ENCODE measurements at places on chromosomes 16 and 17.

DNA sequence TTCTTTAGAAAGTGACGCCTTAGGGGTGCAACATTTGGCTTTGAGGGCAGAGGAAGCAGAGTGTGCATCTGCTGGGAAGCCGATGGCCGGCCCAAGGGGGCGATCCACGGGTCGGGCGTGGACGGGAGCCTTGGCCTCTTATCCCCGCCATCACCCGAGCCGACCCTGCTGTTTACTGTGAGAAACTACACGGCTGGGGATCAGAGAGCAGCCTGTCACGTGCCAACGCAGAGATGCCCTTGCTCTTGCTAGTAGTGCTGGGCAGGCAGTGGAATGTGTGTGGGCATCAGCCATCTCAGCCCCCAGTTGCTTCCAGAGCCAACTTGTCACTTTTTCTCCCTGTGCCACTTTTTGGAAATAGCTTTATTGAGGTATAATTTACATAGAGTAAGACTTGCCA, 26.7 kb upstream of the ITGB4 start:
- no peak for DNase-seq

DNA sequence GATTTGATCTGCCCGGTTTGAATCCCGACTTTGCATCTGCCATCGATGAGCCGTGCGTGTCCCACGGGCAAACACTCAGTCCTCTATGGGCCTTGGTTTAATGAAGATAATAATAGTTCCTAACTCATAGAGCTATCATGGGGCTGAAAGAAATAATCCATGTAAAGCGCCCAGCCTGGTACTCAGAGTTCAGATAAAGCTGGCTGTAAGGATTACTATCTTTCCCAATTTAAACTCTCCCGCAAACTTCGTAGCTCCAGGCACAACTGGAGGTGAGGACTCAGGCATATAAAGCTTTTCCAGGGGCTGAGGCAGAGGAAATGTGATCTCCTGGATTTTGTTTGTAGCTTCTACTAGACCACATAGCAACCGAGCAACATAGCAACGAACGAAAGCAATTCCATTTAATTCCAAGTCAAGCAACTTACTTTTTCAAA, 16.3 kb downstream of the ALOX15 start:
- DNase-seq, result no peak

DNA sequence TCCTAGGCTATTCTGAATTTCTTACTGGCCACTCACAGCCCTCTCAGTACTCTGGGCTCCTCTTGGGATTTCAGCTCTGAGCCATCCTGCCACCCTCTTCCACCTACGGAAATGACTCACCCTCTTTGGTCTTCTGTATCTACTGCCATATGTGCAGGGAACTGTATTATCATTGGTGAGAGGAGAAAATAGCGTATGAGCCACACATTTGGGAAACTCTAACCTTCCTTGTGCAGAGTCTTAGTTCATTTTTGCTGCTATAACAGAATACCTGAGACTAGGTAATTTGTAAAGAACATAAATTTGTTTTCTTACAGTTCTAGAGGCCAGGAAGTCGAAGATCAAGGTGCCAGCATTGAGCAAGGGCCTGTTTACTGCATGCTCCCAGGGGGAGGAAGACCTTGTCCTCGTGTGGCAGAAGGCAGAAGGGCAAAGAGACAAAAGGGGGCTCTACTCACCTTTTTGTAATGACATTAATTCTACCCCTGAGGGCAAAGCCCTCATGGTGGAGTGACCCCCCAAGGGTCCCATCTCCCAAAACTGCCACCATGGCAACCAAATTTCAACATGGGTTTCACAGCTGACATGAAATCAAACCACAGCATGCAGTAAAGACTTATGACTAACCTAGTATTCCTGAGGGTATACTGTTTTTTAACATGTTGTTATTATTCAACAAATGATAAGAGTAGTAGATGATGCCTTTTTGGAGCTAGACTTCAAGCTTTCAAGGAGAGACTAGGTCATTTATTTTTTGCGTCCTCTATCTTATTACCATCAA, 191.8 kb downstream of the PRKCA start:
- no peak for DNase-seq

- no peak for DNase-seq
Observed at GRCh38 chr17:37503148-37503547, 13.5 kb downstream of the DUSP14 start.

DNA sequence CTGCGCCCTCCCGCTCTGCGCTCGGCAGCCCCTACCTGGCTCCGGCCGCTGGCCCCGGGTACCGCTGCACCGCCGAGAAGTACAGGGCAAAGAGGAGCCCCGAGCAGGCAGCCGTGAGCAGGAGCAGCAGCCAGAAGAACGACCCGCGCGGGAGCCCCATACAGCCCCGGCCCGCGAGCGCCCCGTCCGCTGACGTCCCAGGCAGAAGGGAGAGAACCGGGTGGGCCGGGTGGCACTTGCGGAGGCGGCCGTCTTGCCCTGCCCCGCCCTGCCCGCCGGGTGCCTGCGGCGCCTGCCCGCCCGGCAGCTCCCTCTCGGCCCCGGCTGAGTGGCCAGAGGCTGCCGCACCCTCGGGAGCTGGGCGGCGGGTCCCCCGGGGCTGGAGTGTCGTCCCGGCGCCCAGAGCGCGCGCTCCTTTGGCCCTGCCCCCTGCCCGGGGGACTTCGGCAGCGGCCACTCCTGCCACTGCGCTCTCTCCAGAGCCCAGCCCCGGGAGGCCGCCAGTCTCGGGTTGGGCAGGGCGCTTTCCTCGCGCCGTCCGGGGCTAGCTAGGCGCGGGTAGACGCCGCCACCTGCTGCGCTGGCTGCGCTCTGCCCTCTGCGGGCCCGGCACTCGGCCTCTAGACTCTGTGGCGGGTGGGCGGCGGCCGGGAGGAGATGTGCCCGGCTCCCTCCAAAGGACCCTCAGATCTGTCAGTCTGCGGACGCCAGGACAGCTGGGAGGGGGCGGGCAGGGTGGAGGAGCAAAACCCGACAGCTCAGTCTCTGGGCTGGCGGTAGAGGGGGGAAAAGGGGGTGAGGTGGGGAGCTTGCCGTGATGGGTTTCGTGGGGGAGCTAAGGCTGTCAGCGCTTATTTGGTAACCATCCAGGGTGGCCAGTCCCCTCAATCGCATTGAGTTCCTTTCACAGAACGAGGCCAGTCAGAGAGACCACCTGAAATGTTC, at the start of gene ST6GALNAC2:
Gene ST6GALNAC2, minus strand, starts transcription at position 212 of the 945 bp plus-strand sequence. Its CDS starts 52 bp downstream, at position 160.
- DNase-seq, result peak; percentile 16

DNA sequence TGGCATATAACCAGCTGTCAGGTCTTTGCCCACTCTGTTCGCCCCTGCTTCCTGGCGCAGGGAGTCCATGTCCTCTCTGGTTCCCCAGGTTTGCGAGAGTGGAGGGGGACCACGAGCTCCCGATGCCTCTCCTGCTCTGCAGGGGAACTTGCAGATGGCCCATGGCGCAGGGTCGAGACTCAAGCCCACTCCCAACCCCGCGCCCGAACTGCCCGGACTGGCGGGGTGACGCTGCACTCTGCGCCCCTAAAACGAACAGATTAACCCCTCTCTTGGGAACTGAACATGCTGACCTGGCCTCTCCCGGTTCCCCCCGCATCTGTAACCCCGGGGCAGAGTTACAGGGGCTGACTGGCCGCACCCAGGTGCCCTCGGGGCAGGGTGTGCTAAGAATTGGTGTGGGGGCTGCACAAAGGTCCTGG, 681 bp upstream of the PLA2G15 start:
- no peak for DNase-seq

DNA sequence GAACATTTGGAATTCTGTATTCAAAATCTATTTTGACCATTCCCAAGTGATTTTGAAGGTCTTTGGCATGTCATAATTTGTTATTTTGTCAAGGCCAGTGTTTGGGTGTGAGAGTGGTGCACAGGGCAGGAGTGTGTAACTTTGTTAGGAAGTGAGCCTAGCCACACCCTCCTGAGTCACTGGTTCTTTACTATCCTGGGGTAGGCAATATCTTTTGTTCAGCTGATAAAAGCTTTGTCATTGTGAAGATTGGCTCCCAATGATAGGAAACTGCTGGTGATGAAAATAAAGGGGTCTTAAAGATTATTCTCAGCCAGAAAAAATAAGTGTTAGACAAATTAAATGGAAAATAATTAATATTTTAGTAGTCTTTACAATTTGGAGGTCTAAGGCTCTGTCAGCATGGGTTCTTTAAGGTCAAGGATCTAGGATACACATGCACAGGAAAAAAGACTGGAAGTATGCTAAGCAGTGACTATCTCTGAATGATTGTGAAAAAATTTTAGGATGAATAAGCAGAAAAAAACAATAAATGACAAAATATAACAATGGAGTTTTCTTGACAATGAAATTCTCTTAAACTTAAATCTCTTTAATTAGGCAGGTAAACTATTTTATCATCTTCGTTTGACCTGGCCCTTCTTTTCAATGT, 5.1 kb downstream of the UBN1 start:
- DNase-seq, result no peak

- no peak for DNase-seq
Observed at GRCh38 chr16:48155926-48156789, at the start of gene ABCC12. ABCC12 (minus strand) TSS chr16:48155993; CDS start chr16:48146424, 9,569 bp downstream.

DNA sequence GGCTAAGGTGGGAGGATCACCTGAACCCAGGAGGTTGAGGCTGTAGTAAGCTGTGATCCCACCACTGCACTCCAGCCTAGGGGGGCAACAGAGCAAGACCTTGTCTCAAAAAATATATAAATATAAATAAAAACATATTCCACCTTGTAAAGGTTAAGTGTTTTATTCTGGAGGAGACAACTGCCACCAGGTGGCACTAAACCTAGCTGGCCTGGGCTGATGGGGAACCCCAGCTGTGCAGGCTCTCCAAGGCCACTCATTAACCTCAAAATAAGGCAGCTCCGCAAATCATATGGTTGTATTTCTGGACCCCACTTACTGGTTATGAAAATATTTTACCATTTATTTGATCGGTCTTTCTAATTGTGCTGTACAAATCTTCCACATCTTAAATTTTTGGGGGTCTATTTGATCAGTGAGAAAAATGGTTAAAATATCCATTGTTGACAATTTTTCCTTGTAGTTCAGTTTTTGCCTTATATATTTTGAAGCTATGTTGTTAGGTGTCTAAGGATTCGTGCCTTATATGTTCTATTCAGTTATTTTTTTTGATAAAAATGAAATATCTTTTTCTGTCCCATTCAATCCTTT, 8.5 kb upstream of the ICAM2 start:
- peak; percentile 54 for DNase-seq

- no peak for DNase-seq
Observed at GRCh38 chr17:64378890-64379354, 11.7 kb downstream of the PECAM1 start.

DNA sequence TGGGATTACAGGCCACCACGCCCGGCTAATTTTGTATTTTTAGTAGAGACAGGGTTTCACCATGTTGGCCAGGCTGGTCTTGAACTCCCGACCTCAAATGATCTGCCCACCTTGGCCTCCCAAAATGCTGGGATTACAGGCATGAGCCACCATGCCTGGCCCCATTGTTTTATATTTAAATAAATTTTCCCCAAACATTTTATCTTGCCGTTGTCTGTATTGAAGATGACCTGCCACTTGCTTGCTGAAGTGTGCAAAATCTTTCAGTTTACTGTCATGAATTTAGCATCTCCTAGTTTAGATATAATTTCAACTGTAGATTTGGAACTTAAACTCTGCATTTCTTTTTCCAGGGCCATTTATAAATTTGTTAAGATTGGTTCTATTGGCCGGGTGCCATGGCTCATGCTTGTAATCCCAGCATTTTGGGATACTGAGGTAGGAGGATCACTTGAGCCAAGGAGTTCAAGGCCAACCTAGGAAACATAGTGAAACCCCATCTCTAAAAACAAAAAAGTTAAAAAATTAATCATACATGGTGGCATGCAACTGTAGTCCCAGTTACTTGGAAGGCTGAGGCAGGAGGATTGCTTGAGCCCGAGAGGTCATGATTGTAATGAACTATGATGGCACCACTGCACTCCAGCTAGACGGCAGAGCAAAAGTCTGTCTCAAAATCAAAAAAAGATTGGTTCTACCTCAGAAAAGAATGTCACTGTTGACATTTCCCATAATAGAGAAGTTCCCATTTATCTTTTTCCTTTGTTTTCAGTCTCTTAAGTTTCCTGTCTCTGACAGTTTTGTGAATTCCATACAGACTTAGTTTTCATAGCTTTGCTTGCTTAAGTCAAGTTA, 84.4 kb downstream of the VMP1 start:
- no peak for DNase-seq

DNA sequence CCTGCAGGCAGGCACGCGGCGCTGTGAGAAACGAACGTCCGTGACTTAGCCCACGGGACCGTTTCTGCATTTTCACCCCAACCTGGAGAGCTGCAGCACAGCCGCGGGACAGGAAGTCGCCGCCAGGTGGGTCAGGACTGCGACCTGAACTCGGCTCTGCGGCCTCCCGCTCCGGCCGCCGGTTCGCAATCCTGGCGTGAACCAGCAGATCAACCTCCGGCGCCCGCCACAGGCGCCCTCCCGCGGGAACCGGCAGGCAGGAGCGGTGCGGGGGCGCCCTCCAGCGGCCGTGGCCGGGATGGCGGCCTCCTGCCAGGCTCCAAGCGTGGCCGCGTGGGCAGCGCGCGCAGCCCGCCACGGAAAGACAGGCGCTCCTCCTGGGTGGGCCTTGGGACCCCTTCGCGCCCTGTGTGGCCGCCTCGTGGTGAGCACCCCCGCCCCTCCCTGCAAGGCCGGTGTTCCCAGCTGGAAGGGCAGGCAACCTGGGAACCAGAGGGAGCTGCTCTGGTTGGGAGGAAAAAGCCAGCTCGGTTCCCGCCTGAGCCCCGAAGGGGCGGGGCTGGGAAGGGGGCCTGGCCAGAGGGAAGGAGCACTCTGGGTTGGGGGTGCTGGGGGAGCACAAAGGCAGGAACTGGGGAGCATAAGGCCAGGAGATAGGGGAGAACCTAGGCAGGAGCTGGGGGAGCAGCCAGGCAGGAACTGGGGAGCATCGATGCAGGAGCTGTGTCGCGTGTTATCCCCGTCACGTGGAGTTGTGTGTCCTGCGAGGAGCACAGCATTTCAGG, 28.2 kb downstream of the ACTG1 start:
- peak; percentile 90 for DNase-seq

DNA sequence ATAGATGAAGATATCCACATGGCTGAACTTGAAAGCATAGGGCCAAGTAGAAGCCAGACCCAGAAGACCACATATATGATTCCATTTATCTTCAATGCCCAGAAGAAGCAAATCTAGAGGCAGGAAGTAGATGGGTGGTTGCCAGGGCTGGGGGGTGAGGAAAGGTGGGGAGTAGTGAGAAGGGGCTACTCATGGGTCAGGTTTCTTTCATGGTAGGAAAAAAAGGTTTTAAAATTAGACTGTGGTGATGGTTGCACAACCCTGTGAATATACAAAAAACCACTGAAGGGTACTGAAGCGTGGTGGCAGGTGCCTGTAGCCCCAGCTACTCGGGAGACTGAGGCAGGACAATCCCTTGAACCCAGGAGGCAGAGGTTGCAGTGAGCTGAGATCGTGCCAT, 5.4 kb downstream of the CD2BP2 start:
- no peak for DNase-seq

DNA sequence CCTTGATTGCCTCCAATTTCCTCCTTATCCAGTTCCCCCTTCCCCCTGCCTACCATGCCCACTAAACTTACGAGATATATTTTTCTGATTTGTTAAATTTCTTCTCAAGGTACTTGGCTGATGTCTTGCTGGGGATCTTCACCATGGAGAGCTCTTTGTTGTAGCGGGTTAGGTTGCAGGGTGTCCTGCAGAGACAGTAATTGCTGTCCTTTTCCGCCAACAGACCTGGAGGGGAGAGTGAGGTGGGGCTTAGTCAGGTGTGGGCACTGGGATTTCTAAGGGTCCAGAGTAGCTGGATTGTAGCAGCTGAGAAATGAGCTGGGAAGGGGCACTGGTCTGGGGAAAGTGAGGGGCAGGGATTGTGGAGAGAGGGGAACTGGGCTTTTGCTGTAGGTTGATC, 32.1 kb downstream of the SPACA3 start:
- DNase-seq, result no peak

GRCh38 chr17:19433727-19434340, 22.8 kb downstream of the RNF112 start:
- DNase-seq, result no peak
